Suprapubic skin (tissue), 4 donors: ENCODE measurements at places on chromosomes 11 and 22.

GRCh38 chr11:19931771-19932369, 219.2 kb downstream of the NAV2 start:
- DNase-seq: no peak

DNA sequence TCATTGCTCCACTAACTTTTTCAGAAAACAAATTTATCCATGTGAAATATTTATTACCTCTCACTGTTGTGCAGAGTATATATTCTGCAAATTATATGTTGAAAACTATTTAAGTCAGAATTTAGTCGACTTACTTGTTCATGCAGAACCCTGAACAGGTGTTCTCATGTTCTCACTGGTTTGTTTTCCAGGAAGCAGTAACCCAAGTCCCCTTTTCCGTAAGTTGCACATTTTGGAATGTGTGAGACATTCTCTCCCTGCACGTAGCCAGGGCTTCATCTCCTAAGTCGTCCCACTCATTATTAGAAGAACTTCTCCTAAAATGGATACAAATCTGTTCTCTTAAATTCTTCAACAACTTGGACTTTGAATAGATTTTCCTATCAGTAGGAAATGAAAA, 524.9 kb downstream of the CNTN5 start:
- DNase-seq: no peak

GRCh38 chr11:11947825-11948224, 60.6 kb downstream of the DKK3 start:
- DNase-seq: no peak

DNA sequence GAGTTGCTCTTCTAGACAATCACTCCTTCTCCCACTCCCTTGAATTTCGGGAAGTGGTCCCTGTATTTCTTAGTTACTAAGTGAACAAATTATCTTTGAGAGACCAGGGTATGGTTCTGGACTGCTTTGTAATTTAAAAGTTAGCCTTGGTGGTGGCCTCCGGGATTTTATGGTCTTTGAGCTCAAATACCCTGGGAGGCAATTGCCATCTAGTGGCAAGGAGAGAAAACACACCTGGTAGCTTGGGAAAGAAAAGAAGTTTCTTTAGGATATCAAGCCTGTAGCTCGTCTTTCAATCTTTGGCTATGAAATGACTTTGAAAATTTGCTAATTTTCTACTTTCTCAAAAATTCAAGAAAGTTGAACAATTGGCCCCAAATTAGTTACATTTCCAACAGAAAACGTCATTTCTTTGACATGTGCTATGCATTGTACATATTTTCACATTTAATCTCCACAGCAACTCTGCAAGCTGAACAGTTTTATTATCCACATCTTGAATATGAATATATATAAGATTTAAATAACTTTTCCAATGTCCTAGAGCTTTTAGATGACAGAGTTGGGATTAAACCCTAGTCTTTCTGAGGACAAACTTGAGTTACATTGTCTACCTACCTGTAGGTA, 39.1 kb downstream of the MMP27 start:
- DNase-seq: no peak

DNA sequence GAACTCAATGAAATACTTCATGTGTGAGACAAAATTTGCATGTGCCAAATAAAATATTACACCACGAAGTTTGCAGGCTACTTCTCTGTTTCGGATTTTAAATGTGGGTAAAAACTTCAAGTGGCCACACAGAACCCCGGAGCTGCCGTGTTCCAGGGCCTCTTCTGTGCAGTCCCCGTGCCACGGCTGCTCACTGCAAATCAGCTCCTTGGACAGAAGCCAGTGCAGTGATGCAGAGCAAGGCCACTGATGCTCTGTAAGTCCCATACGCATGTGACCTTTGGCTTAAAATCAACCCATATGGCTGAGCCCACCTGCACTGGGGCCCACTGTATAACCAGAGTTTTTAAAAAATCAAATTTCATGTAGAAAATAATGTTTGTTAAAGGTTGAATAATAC, 1309.4 kb downstream of the TBC1D22A start:
- DNase-seq: no peak

- DNase-seq: no peak
Measured at GRCh38 chr11:59415111-59415510, 11.1 kb downstream of the OR5A2 start.

DNA sequence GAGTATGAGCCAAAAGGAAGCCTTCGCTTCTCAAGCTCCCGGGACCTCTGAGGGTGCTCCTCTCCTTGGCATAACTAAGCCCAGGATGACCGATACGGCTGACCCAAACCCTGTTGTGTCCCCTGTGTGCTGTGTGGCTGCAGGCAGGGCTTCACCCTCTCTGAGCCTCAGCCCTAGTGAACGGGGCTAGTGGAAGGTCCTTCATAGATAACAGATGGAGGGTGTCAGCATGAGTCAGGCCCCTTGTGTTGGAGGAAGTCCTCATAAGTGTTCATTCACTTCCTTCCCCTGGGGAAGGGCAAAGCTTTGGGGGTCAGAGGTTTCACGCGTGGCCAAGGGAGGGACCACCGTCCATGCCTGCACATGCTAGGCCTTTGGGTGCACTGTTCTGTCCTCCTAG, 21.5 kb downstream of the SHISAL1 start:
- DNase-seq: no peak

DNA sequence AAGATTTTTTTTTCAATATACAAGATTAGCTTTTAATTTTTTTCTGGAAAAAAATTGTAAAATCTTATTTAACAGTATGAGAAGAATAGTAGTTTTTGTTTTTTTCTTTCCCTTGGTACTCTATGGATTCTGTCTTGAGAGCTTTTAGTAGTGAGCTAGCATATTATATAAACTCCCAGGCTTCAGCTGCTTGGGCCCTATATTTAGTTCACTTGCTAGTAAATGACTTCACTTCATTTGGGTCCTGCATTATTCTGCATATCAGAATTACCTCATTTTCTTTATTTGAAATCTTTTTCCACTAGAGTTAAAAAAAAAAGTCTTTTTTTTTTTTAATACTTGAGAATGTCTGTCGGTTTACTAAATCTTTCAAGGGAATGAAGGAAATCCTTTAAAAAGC, 33.1 kb downstream of the HIPK3 start:
- no peak for DNase-seq

DNA sequence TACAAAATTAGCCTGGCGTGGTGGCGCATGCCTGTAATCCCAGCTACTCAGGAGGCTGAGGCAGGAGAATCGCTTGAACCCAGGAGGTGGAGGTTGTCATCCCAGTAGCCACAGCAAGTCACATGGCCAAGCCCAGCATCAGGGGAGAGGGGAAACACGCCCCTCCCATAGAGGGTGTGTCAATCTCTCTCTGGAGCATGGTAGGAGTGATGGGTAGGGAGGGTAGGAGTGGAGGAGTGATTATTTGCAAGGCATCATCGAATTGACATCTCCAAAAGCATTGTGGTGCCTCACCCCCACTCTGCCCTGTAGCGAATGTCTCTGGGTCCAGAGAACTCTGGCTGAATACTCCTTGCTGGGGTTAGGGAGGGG, 6.1 kb upstream of the SSTR3 start:
- DNase-seq: no peak

GRCh38 chr22:37627121-37627520, 12.3 kb upstream of the SH3BP1 start:
- no peak for DNase-seq

GRCh38 chr11:68206211-68206610, 6.9 kb downstream of the KMT5B start:
- no peak for DNase-seq

DNA sequence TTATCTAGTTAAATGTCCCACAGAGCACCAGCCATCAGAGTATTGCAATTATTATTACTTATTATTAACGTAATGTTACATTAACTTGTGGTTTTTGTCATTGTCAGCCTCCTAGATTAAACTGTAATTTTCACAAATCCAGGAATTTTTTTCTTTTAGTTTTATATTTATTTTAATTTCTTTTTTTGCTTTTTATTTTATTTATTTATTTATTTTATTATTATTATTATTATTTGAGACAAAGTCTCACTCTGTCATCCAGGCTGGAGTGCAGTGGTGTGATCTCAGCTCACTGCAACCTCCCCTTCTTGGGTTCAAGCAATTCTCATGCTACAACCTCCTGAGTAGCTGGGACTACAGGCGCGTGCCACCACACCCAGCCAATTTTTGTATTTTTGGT, 202.9 kb upstream of the LUZP2 start:
- DNase-seq: no peak

DNA sequence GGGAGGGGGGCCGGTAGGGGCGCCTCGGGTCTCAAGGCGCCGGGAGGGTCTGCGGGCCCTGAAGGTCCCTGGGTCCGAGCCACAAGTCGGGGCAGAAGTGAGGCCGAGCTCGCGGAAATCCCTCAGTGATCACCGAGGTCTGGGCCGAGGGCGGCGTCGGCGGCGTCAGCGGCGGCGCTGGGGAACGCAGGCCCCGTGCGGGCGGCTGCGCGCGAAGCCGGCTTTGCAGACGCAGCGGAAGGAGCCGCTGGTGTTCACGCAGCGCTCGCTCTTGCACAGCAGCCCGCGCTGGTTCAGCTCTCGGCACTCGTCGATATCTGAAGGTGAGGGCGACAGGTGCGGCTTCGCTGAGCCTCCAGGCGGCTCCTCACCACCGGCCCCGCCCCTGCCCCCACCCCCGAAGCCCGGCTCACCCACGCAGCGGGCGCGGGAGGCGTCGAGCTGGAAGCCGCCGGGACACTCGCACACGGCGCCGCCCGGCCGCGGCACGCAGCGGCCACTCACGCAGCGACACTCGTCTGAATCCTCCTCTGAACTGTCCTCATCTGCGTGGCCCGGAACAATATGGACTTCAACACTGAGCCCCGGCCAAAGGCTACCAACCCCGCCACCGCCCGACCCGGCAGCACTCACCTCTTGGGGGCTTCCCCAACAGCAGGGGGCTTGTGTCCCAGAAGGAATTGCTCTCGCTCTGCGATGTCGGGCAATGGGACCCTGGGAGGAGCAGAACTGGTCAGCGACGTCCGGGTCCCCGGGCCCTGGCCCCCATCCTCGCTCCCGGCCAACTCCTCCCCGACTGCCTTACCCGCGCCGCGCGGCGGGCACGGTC, 14.2 kb downstream of the SCYL1 start:
- DNase-seq: peak; percentile 74

- DNase-seq: no peak
Measured at GRCh38 chr11:76689313-76690260, 19.0 kb upstream of the LRRC32 start.

DNA sequence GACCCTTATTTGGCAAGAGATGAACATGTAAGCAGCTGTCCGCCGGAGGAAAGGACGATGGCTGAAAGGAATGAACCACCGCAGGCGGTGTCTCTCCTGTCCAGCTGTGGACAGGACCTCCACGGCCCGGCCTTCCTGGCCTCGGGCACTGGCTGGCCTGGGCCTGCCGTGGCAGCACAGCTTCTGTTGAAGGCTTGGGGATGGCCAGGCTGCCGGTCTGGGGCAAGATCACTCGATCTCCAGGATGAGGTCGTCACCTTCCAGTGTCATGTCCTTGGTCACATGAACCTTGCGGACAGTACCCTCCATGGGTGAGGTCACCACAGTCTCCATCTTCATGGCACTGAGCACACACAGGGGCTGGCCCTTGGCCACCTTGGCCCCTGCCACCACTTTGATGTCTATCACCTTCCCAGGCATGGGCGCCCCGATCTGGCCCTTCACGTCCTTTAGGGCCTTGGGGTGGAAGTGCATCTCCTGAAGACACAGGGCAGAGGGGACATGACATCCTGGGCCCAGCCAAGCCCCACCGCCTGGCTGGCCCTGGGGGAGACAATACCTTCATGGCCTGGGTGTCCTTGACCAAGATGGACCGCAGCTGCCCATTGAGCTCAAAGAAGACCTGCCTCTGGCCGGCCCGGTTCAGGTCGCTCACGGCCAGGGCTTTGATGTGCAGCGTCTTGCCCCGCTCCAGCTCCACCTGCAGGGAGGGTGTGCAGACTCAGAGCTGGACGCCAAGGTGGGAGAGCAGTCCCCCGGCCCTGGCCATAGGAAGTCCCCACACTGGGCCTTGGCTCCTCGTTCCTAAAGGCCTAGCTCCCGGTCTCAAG, 5.6 kb downstream of the RCE1 start:
- peak; percentile 69 for DNase-seq

DNA sequence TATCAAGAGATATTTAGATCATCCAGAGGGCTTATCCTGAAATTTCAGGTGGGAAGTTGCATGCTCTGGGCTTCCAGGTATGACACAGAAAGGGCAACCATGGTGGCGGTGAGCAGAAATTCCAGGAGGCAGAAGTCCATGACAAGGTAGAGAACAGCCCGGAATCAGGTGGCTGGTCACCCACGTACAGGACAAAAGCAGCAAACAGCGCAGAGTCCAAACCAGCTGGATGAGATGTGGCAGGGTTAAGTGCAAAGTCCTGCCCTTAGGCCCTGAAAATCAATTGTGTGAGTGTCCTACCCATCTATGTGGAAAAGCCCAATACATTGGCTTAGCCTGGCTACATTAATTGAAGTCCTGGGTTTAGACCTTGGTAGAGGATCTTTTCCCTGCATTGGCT, 11.6 kb downstream of the PPFIBP2 start:
- no peak for DNase-seq

GRCh38 chr11:45662665-45663485, 2.5 kb downstream of the CHST1 start:
- DNase-seq: peak; percentile 49

DNA sequence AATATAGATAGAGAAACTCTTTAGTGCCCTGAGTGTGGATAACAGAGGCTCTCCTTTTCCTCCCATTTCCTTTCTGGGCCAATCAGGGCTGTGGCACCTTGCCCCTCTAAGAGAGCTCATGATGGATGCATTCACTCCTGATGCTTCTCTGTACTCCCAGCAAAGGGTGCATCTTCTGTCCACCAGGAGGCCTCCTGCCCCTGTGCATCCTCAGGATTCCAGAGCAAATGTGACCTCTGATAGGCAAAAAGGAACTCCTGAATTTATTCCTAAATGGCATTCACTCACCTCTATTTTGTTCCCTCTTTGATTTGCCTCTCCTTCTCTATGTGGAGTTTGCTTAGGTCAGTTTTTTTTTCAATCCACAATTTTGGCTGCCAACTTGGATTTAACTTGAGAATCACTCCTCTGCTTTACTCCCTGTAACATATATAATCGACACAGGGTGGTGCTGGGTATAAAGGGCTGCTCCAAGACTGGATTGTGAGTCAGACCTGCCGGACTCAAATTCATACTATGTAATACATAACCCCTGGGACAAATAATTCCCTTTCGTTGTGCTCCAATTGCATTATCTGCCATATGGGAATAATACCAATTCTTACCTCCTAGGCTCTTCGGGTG, 1.1 kb upstream of the MRGPRX4 start:
- no peak for DNase-seq

DNA sequence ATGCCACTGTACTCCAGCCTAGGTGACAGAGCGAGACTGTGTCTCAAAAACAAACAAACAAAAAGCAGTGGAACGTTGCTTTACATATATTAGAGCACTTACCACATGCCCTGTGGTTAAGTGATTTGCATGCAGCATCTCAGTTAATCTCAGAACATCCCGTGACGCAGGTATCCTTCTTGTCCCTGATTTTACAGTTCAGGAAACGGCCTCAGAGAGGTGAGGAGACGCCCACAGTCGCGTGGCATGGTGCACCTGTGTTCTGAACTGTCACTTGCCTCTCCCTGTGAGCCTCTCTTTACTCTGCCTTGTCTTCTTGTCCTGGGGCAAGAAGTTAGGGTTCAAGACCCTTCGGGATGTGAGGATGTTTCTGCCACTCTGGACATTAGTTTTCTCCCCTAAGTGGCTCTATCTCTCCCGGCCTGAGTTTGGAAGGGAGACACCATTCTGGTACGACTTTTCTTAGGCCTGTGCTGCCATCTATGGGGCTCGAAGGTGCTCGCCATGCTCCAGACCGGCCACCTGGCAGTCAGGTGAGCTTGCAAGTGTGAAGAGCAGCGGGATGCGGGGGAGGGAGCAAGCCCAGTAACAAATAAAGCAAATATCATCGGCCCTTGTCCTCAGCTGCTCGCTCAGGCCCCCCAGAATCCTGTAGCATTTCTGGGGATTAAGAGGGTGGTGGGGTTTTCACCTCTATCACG, 25.6 kb downstream of the YWHAH start:
- DNase-seq: no peak

GRCh38 chr11:130485983-130486382, 37.5 kb downstream of the ADAMTS15 start:
- DNase-seq: no peak
